Esophagus mucosa (tissue), 1 donor: ENCODE measurements at places on chromosomes 2 and 18. TPM values are rescaled to one million over a fixed set of nuclear protein-coding genes. Genes with fewer than 3 reads are reported as not detected.
A peak's percentile ranks its signal among the peaks of the same experiment; 100 is the strongest.

PKP4 gene
- total RNA-seq: 48.7 TPM

PSMA8 gene
- total RNA-seq: not detected

ALPP gene
- total RNA-seq: not detected

SCG2 gene
- total RNA-seq: 0.12 TPM

SRD5A2 gene
- not detected for total RNA-seq

SP9 gene
- not detected for total RNA-seq

GLI2 gene
- total RNA-seq: 0.72 TPM

ZC3H6 gene
- total RNA-seq: 4.9 TPM

IL36G gene
- 27.4 TPM for total RNA-seq

TRABD2A gene
- total RNA-seq: 0.24 TPM

HRH4 gene
- total RNA-seq: 0.28 TPM

ANKRD62 gene
- total RNA-seq: 0.48 TPM

APLF gene
- total RNA-seq: 4.2 TPM

RUFY4 gene
- total RNA-seq: 0.12 TPM

GRCh38 chr18:48833701-48834412, 116.9 kb downstream of the SMAD7 start:
- peak; percentile 50 for ATAC-seq

DNA sequence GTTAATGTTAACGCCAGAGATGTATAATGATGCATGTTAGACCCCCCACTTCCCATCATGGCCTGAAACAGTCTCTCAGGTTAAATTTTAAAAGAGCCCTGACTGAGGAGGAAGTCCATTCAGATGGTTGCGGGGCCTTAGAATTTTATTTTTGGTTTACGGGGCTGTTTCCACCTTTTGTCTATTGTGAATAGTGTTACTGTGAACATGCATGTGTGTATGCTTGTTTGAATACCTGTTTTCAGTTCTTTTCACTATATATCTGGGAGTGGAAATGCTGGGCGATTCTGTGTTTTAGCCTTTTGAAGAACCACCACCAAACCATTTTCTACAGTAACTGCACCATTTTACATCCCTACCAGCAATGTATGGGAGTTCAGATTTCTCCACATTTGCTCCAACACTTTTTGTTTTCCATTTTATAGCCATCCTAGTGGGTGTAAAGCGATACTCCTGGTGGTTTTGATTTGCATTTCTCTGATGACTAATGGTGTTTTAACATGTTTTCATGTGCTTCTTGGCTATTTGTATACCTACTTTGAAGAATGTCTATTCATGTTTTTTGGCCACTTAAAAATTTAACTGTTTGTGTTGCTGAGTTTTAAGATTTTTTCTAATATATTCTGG, 133.0 kb downstream of the MYO3B start:
- ATAC-seq: no peak

DNA sequence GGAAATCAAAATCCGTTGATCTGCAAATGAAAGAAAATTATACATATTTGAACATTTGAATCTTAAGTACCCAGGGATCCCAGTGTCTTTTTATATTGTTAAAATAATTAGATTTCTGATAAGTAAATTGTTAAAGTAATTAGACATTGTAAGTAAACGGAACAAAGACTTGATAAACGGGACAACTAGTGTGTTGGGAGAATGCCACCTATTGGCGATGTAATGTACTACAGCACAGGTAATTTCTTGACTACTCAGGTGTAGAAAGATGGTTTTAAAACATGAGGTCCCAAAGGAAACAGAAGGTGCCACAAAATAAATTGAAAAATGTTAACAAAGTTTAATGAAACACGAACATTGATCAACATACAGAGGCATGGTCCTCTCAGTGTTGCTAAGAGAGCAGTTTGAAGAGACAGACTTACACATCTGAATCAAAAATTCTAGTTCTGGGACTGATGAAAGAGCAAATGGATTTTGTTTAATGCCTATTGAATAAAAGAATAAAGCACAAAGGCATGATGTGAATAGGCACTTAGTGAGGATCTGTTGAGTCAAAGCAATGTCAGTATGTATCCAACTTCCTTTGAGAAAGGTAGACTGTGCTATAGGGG, 103.4 kb upstream of the RASGRP3 start:
- ATAC-seq: no peak

GRCh38 chr18:30862900-30863299, 179.6 kb downstream of the DSC3 start:
- ATAC-seq: no peak

DNA sequence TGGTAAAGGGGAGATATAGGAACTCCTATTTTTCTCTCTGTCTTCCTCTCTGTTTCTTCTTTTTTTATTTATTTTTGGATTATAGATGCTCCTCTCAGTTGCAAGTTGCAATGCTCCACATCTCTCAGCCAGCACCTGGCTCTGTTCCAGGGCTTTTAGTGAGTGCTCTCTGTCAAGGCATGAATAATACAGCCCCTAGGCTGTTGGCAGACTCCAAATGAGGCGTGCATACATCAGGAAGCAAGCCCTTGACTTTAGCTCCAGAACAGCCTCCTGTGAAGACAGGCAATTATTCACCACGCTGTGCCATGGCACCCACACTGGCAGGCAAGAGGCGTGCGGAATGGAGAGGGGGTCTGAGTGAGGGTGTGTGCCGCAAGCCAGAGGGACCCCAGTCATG, 228.1 kb upstream of the PXDN start:
- ATAC-seq: peak; percentile 85

- peak; percentile 31 for ATAC-seq
Measured at GRCh38 chr2:212953170-212953920, 198.1 kb downstream of the IKZF2 start.

DNA sequence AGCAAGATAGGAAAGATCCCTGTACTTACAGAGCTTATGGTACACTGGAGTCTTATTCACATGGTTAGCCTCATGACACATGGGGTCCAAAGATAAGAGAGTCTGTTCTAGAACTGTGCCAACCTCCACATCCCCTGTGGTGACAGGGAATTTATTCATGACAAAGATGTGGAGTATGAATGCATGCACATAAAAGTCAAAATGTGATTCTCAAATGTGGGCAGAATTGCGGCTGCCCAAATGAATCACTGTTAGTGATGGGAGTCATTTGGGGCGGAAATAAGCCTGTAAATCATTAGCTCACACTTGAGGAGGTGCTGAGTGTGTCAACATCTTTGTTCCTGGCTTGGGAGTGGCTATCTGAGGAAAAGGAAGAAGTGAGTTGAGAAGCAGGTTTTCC, 560.6 kb downstream of the SLC4A3 start:
- ATAC-seq: peak; percentile 93

DNA sequence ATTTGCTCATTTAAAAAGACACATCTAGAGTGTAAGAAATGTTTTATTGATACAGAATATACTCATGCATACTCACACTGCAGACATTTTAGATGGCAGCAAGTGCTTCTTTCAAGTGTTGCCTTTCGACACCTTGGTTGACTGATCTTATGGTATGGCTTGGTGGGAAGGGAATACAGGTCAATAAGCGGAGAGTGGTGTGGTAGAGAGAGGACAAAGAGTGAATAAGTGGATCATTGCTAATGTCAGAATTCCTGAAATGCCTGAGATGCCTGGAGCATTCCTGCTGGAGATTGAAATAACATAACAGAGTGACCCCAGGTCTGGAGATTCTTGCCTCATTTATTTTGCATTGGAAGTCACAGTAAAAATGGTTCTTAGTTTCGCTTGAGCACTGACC, 76.7 kb downstream of the RND3 start:
- no peak for ATAC-seq

- ATAC-seq: no peak
Measured at GRCh38 chr18:31246460-31246859, 71.5 kb upstream of the DSG1 start.

- no peak for ATAC-seq
Measured at GRCh38 chr18:80147037-80147417, 38.0 kb downstream of the ADNP2 start.

DNA sequence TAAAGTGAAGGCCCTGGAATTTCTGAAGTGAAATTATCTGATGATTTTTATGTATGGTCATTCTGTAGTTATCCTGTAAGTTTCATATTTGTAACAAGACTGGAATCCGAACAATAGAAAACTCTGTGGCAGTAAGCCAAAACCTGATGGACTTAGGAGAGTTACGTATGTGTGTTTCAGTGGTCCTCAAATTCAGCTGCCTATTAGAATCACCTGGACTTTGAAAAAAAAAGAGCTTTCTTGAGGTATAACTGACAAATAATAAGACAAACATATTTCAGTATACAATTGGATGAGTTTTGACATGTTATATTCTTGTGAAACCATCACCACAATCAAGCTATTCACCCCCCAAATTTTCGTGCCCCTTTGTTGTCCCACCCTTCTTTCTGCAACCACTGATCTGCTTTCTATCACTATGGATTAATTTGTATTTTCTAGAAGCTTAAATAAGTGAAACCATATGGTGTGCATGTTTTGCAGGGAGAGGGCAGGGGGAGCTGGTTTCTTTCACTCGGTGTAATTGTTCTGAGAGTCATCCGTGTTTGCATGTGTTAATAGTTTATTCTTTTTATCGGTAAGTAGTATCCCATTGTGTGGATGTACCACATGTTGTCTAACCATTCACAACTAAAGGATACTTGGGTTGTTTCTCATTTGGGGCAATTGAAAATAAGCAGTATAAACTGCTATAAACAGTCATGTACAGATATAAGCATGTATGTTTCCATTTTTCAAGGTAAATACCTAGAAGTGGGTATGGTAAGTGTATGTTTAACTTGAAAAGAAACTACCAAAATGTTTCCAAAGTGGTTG, 50.2 kb upstream of the EML4 start:
- no peak for ATAC-seq

GRCh38 chr2:64727013-64727767, 73.5 kb upstream of the SERTAD2 start:
- ATAC-seq: peak; percentile 52

GRCh38 chr2:240556553-240557100, 1.2 kb downstream of the ANKMY1 start:
- ATAC-seq: no peak

GRCh38 chr18:74944676-74945075, 264.3 kb downstream of the PTGR3 start:
- ATAC-seq: no peak

DNA sequence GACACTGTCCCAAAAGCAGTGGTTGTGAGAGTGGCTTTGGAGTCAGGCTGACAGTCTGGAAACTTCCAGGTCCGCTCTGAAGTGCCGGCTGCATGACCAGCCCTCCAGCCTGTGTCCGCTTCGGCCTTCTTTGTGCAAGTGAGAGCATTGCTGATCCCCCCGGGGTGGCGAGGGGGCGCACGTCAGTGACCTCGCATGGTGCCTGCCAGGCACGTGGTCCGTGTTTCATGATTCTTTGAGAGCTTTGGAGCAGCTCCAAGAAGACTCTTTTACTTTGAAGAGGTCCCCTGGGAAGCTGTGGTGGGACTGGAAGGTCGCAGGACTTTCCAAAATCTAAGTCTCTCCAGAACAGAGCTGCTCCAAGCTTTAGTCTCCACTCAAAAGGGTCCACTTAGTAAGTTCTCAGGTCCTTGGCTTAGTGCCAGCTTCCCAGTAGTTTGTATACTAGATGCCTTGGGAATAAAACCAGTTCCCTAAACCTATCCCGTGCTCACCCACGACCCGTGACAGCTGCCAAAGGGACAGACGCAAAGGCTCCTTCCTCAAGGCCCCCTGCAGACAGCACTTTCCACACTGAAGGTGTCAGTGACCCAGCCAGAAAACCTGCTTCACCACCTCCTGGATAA, 68.8 kb downstream of the ADI1 start:
- ATAC-seq: no peak

GRCh38 chr2:210003359-210003758, 921 bp downstream of the RPE start:
- no peak for ATAC-seq

GRCh38 chr2:172859581-172860335, 124.1 kb downstream of the RAPGEF4 start:
- no peak for ATAC-seq

- ATAC-seq: peak; percentile 17
Measured at GRCh38 chr18:31680433-31680811, 4.0 kb downstream of the B4GALT6 start.

- ATAC-seq: no peak
Measured at GRCh38 chr18:57559314-57559713, 27.2 kb downstream of the FECH start.

DNA sequence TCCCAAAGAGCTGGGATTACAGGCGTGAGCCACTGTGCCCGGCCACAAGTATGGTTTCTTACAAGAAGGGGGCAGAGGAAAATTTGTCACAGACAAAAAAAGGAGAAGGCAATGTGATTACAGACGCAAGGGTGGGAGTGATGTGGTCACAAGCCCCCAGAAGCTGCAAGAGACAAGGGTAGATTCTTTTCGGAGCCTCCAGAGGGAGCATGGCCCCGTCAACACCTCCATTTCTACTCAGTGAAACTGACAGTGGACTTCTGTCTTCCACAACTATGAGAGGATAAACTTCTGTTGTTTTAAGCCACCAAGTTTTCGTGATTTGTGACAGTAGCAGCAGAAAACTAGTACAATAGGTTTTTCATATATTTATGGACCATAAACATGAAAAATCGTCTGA, 2.1 kb upstream of the TCF7L1 start:
- no peak for ATAC-seq

GRCh38 chr2:111904726-111905474, 6.5 kb downstream of the MERTK start:
- no peak for ATAC-seq

DNA sequence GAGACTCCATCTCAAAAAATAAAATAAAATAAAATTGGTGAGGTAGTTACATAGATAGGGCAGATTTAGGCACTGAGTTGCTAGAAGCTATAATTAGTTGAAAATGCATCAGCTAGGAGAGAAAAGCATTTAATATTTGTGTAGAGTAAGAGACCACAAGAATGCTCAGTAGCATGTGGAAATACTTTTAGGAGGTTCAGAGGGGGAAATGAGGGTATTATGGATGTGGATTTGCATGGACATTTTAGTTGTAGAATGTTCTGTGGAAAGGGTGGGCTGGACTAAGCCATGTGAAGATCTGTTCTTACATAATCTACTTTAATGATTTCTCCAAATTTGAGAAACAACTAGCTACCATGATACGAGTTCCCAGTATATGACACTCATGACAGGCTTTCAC, 95.5 kb downstream of the ATP9B start:
- no peak for ATAC-seq

DNA sequence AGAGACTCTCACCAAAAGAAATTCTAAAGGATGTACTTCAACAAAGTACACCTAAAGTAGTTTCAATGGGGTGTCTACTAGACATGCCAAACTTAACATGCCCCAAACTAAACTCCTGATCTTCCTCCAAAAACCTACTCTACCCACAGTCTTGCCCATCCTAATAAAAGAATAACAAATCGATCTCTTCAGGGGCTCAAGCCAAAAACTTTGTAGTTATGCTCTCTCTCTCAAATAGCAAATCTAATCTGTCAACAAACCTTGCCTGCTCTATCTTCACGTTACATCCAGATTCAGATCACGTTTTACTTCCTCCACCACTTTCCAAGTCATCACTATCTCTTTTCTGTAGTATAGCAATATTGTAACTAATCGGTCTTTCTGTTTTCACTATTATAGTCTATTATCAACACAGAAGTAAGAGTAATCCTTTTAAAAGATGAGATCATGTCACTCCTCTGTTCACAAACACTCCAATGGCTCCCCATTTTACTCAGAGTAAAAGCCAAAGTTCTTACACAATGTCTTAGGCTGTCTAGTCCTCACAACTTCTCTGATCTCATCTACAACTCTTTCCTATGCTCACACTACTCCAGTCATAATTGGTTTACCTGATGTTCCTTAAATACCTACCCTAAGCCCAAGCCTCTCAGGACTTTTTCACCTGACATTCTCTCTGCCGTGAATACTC, 79.9 kb downstream of the THADA start:
- ATAC-seq: peak; percentile 23
